ENCODE measurements at places on chromosomes 5 and 9.

- DNase-seq = no peak
Observed at GRCh38 chr5:112186401-112186990, 232.6 kb downstream of the EPB41L4A start.

DNA sequence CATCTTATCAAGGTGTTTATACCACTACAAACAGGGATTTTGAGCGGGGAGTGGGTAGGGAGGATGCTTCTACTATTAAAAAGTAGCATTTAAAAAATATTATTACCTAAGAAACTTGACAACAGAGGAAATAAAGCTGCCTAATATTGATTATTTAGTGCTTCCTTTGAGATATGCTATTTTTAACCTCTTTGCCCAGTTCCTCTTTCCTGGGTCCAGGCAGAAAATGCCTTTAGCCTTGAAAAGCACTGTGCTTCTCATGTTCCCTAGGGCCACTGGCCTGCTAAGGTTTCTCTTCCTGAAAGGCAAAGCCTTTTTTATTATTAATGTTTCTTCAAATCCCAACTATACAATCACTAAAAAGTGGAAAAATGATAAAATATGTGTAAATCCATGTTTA is 217.2 kb upstream of the HAPLN1 start:
- DNase-seq = no peak

GRCh38 chr5:58961631-58962280 is 378.9 kb downstream of the RAB3C start:
- no peak for DNase-seq

GRCh38 chr5:88873447-88873846 is 9.5 kb downstream of the MEF2C start:
- no peak for DNase-seq

DNA sequence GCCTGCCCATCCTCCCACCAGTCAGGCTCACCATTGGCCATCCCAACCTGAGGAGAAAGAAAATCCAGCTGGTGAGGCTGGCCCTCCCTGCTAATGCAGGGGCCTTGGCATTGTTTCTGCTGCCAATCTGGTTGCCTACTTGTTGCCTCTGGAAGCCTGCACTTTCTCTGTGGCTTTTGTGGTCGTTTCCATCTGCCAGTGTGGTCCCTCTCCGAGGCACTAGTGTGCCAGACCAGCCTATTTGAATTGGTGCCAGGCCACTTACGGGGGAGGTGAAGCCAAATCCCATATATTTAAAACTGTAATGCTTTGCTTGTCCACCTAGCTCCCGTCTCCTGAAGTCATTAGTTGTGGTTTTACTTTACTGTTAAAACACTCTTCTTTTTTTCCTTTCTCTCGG is 213.4 kb upstream of the ADAMTSL1 start:
- no peak for DNase-seq

DNA sequence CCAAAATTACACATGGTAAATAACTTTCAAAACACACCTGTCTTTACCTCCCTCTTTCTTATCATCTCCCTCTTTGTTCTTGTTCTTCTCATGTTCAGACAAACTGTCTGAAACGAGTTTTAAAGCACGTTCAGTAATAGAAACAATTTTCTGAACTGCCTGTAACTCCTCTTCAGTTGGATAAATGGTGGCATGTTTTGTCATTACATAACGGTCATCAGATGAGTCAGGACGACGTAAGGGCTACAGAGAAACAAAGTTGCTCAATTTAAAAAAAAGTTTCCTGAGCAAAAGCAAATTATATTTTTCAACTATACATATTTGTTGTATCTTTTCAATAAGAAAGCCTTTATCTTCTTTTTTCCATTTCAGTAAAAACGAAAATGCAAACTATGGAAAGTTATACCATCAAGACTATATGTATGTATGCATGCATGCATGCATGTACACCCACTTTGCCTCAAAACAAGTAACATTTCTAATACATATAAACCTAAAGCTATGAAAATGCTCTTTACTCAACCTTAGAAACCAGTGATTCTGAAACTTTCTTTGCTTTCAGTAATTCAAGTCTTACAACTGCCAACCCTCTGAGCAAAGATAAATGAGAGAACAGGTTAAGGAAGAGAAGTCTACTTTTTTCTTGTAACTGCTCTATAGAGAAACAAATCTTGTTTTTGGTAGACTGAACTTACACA is 56.0 kb downstream of the ZFR start:
- DNase-seq = no peak

GRCh38 chr5:3734632-3735031 is 139.0 kb downstream of the IRX1 start:
- DNase-seq = no peak

DNA sequence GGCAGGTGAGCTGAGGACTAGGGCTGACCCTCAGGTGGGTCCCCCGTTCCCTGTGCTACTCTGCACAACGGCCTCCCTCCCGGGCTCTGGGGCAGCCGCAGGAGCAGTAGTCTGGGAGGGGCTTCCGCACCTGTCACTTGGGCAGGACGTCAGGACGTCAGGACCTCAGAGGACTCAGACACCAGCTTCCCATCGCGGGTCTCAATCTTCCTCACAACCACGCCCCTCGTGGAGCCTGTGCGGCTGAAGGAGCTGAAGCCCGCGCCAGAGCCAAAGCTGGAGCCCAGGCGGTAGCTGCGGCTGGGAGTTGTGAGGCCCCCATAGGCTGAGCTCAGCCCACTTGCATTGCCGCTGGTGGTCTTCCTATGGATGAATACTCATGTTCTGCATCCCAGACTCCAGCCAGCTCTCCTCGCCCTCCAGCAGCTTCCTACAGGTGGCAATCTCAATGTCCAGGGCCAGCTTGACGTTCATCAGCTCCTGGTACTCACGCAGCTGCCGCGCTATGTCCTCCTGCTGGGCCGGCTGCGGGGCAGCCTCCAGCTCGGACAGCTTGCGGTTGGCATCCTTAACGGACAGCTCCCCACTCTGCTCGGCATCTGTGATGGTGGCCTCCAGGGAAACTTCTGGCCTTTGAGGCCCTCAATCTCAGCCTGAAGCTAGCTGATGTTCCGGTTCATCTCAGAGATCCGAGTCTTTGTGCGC is 381.4 kb upstream of the RGMB start:
- no peak for DNase-seq

- DNase-seq = no peak
Observed at GRCh38 chr9:115164511-115164974, 46.6 kb upstream of the TNC start.

DNA sequence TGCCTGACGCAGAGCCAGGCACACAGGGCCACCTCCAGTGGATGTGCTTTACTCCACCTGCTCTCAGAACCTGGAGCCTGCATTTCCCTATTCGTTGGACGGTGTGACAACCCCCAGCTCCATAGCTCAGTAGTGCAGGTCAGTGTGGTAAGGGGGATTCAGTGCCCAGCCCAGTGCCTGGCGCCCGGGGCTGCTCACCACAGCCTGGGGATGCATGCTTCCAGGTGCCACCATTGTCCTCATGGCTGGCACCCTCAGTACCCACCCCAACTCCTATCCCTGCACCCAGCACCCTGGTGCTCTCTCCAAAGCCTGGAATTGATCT is 32.8 kb upstream of the ADAMTS2 start:
- DNase-seq = no peak

DNA sequence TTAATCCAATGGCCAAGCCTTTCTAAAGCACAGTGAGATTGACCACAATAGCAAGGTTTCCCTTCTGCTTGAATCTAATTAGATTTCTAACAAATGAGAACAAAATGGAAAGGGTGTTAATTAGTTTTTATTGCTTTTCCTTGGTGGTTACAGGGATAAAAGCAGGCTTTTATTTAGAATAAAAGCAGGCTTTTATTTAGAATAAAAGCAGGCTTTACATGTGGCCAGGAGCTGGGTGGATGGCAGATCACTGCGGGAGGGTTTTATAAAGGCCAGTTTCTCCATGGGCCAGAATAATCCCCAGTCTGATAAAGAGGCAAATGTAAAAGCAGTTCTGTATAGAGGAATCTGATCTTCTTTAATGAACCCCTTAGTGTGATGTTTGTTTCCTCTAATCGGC is 470.2 kb downstream of the TMEM232 start:
- DNase-seq = no peak

- no peak for DNase-seq
Observed at GRCh38 chr9:35660966-35661415, 2.9 kb downstream of the CCDC107 start.

GRCh38 chr5:45800331-45800730 is 104.2 kb upstream of the HCN1 start:
- no peak for DNase-seq

DNA sequence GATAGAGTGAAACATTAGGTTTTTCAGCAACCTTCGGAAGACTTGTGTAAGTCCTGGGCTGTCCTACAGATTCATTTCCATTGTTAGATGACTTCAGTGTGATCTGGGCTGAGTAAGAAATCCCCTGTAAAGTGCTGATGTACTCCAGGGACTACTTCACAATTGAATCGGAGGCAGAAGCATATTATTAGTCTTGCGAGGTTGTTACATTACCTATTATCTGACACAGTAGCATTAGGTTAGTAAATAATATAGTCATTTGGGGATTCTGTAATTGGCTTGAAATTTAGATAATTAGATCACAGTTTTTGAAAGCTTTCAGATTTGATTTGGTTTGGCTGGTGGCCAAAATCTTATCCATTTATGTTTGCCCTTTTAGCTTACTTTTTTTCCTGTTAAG is 62.4 kb downstream of the DMRT1 start:
- peak; percentile 13 for DNase-seq

DNA sequence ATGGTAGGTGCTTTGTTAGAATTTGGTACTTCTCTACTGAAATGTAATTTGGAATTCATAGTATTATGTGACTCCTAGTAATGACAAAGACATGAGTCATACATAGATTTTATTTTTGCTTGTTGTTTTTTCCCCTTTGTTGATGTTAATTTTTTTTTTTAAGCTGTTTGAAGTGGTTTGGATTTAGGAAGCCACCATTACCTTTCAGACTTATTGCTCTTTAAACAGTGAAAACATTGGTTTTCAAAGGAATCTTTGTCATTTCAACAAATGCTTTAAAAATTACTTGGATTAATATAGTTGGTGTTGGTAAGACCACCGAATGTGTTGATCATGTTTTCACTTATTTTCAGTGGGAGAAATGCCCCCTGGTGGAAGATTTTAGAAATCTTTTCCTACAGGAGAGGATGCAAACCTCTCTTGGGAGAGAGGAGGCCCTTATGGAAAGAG is 170.1 kb upstream of the PITX1 start:
- no peak for DNase-seq

- no peak for DNase-seq
Observed at GRCh38 chr9:93452710-93453046, 703 bp downstream of the FAM120AOS start.

DNA sequence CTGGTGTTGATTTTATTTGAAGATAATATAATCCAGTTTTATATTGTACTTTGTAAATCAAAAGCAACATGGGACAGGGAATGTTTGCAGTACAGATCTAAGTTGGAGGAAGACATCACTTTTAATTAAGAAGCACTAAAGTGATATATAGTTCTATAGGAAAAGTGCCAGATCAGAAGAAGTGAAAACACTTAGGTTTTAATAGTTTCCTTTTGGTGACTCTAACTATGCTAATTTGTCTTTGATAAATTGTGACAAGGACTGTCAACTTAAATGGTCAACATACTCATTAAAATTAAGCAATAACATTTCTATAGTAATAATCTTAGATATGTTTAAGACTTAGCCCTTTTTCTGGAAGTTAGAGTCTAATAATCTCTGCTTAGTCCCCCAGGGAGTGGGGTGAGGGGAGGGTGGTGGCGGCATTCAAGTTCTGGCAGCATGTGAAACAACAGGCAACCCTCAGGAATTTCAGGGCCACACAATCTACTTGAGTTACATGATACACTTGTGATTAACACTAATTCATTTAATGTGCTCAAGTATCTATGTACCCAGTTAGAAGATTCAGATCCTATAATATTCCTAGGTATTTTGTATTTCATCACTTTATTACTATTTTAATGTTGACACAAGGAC is 1026.5 kb downstream of the NR2F1-AS1 start:
- no peak for DNase-seq

DNA sequence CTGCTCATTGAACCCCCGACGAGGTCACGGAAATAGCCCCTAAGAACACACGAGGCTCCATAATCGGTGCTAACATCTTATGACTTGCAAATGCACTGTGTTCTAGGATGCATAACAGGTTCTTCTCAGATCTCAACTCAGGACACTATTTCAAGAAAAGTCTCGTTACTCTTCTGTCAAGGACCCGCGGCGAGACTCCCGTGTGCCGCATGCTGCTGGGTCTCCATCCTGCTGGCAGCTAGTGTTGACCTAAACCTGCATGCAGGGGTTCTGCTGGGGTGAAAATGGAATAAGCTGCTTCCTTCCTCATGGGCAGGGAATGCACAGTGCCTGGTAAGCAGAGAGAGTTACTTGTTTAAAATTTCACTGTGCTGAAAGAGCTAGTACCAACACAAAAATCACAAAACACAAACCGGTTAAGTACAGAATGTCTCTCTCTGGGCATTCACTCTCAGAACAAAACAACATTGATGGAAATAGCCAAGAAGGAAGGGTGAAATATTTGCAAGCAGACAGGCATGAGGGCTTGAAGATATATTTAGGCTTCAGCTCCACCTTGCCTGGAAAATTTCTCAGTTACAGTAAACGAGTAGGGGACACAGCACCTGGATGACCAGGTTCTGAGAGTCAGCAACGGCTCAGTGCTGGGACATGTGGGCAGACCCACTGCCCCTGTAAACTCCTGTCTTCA is 416.5 kb downstream of the GADD45G start:
- no peak for DNase-seq

Measured in urinary bladder (tissue), 4 donors.